Hippocampal formation (tissue), 2 donors: ENCODE measurements at places on chromosomes 7 and 10.

GRCh38 chr7:3980300-3980643 lies 679.2 kb downstream of the SDK1 start:
- no peak for DNase-seq

DNA sequence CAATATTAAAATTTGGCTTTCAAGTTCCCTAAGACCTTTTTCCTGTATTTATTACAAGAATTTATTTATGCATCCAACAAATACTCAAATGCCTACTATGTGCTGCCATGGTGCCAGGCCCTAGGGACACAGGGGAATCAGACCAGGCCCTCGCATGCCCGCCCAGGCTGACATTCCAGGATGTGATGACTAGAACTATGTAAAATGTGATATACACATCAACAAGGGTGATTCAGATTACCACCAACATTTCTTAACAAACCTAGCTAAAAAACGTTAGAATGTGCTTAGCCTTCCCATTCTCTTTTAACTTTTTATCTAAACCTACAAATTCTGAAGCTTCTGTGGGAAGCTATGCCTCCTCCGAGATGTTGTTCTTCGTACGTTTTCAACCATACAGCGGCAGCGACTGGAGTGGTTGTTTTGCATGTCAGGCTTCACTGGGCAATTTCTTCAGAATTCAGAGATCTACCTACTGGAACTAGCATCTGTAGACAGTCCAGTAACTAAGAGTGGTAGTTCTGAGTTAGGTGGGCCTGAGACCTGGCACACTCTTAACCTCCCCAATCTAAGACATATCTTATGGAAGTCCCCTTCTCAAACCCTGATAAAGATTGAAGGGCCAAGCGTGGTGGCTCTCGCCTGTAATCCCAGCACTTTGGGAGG lies 22.1 kb downstream of the GNA12 start:
- no peak for DNase-seq

DNA sequence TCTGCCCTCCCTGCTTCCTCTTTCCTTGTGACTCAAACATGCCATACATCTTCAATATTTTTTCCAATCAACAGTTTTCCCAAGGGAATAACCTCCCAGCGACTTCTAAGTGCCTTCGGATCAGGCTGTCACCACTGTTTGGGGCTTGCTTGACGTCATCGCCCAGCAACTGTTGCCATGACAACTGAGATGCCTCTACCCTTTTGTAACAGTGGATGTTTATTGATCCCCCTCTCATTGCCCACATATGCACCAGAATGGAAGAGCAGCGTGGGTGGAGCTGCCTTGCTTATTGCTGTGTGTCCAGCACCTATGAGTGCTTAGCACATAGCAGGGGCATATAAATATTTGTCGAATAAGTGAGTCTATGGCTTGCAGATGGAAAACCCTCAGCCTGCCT lies 14.4 kb downstream of the FFAR4 start:
- no peak for DNase-seq

DNA sequence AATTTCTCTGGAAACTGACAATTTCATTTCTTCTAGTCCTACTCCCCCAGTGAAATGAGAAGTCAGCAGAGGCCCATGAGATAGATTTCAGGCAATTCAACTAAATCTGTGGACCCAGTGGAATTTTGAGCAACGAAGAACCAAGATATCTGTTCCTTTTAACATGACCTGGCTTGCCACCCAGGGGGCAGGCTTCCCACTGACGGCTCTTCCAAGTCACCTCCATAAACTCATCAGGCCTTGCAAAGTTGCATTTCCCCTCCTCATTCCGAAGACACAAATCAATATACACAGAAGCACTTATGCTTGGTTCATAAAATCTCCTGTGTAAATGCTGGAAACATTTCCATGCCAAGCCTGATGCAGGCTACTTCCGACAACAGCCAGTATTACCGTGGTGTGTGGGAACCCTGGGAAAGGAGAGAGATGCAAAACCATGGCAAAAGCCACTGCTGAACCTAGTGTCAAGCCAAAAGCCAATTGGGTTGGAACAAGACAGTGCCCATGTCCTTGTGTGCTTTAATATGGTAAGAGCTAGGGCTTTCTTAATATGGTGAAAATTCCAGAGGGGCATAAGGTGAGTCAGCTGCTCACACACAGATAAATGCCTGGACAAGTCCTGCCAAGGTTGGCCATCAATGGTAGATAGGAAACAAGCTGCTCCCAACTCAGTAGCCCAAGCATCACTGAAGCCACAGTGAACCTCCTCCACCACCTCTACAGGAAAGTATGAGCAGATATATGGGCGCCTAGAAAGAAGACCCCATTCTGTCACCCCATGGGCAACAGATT lies 1.6 kb downstream of the FRMD4A start:
- no peak for DNase-seq

DNA sequence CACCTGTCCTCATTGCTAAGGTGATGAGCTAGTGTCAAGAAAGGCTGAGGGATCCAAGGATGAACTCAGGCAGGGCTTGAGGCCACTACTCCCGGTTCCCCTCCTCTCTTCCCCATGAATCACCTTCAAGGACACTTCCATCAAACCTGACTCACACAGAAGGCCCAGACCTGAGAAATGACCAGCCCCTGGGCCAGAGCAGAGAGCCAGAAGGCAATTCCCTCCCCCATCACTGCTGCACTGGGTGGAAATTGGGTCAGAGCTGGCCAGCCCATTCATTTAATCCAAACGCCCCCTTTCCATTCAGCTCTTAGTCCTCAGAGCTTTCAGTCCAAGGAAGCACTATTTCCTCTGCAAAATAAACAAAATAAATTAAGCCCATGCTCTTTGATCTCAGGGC lies 182.0 kb downstream of the KCNMA1 start:
- no peak for DNase-seq

GRCh38 chr10:5291501-5292195 lies 73.1 kb upstream of the UCN3 start:
- DNase-seq, result no peak
